ENCODE measurements at places on chromosomes 16 and 17.

GRCh38 chr16:57938936-57939871 is 31.7 kb downstream of the CNGB1 start:
- DNase-seq, result no peak

DNA sequence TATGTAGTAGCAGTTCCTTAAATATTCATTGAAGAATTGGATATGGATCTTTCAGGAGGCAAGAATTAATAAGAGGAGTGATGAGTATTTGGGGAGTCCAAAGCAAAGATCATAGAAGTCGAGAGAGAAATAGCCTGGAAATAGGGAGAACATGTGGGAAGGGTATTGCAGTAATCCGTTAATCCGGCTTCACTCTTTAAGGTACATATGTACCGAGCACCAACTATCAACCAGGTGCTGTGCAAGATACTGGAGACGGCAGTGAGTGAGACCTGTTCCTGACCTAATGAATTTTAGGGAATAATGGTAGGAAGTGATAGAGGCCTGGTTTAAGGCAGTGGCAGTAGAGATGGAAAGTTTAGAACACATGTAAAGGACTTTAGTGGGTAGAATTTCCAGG is 1.1 kb downstream of the ELP5 start:
- no peak for DNase-seq

DNA sequence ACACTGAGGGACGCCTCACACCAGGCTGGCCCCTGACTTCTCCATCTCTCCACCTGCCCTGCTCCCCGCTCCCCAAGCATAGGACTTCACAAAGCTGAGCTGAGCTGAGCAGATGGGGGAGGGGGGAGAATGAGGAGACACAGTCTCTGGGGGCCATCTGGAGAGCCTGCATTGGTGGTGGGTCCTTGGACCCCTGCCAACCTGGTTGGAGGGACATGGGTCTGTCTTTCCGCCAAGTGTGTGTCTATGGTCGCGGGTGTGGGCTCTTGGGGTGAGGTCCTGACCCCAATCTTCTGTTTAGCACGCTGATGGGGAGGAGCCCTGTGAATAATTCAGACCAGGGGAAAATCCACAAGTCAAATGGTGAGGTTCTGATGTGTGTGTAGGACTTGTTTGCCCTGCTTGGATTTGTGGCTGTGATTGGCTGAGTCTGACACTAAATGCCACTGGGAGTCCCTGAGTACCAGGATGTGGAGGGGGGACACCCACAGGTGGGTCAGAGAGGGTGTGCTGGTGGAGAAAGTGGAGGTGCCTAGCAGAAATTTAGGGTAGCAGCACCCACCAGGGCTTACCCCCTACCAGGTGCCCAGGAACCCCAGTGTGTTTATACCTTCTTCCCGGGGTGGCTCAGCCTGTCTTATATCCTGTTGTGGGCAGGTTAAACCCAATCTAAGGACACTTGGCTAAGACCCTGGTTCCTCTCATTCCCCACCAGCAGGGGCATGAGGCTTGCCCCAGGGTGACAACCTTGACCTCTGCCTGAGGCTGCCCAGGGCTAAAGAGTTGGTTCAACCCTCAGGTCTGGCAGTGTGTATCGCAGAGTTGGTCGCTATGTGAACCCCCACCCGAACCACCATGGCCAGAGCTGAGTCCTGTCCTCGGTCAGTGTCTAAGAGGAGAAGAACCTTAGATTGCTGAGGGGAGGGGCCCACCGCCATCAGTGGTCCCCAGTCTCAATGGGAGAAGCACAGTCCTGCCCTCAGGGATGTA is 2.1 kb downstream of the FMNL1 start:
- DNase-seq, result no peak

GRCh38 chr17:65066901-65067300 is 10.4 kb upstream of the GNA13 start:
- DNase-seq, result no peak

- DNase-seq, result no peak
Observed at GRCh38 chr17:43940630-43941029, 1.6 kb downstream of the PPY start.

DNA sequence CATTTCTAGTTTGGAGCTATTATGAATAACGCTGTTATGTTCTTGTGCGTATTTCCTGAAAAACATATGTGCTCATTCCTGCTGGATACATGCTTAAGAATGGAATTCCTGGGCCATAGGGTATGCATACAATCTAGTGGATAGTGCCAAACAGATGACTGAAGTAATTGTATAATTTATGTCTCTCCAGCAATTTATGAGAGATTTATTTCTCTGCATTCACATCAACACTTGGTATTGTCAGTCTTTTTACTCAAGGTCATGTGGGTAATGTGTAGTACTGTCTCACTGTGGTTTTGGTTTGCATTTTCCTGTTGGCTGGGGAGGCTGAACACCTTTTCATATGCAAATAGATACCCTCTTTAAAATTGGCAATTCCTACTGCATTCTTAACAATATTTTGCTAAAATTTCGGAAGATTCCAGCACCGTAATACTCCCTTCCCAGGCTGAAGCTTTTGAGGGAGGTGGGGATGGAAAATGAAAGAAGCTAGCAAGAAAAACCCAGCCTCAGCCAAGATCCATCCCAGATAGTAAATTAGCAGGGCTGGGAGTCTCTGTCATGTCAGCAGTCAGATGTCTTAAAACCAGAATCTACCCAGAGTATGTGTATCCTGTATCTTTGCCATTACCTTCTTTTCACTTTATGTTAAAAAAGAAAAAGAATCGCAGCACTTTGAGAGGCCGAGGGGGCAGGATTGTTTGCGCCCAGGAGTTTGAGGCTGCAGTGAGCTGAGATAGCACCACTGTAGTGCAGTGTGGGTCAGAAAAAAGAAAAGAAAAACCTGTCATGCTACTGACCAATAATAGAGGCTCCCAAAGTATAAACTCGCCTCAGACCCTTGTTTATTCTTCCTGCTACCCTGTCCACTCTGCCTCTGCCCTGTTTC is 204.9 kb downstream of the LGALS9B start:
- DNase-seq, result no peak
